ENCODE measurements at places on chromosomes 1 and 21.

DNA sequence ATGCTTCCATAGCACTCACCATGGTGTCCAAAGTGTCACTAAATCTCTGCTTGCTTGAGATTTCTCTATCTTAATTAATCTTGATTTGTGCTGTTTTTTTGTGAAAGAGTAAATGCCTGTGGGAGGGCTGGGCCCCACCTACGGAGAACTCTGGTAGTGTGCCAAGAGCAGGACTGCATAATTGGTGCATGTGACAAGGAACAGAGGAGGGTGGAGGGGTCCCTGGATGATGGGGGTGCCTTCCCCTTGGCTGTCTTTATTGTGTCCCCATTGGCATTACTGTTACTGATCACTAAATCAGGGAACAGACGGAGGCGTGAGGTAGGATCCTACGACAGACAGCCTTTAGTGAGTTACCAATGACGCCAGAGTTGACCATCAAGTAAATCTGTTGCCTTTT is 223.4 kb downstream of the DISC1 start:
- DNase-seq, result no peak

DNA sequence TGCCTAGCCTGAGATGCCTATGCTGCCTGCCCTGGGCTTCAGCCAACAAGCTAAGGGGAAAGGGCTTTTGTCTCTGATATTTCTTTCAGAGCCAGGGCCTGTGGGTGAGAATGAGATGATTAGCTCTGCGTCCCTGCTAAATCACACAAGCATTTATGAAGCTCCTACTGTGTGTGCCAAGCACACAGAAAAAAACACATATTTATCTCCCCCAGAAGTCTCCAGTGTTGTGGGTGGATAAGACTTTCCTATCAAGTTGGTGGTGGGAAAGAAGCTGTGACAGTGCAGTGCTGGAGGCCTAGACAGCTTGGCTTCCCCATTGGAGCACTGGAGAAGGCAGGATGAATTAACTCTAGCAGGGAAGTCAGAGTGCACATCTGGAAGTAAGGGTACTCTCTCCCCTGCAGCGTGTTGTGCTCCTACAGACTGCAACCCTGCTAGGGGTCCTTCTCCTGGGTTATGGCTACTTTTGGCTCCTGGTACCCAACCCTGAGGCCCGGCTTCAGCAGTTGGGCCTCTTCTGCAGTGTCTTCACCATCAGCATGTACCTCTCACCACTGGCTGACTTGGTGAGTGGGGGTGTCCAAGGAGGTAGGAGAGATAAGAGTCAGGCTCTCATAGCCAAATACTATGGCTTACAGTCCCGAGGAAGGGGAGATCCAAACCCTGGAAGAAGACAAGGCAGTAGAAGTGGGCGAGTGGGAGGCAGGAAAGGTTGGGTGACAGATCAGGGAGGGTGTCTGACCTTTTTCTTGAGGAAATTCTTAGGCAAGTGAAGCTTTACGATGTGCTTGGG is 1.7 kb downstream of the SLC50A1 start:
- DNase-seq, result no peak

GRCh38 chr1:223123011-223123610 is 19.9 kb downstream of the TLR5 start:
- peak; percentile 57 for DNase-seq

DNA sequence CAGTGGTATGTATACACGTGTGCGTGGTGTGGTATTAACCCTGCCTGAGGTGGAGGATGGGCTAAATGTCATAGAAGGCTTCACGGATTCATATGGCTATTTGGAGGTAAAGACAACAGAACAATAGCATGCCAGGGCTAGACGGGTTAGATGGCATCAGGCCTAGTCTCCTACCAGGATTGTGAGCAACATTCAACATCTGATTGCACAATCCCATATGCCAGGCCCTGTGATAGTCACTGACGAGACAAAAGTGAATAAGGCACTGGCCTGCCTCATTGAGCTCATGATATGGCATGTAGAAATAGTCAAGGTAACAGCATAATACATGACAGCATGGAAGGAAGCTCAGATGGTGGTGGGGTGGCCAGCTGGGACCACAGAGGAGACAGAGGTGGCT is 167.1 kb upstream of the BEND5 start:
- DNase-seq, result no peak

All from NCI-H510A treated with DMSO at 0.1 percent for 48 hours (cell line).